ENCODE measurements at places on chromosomes 11 and 22.

DNA sequence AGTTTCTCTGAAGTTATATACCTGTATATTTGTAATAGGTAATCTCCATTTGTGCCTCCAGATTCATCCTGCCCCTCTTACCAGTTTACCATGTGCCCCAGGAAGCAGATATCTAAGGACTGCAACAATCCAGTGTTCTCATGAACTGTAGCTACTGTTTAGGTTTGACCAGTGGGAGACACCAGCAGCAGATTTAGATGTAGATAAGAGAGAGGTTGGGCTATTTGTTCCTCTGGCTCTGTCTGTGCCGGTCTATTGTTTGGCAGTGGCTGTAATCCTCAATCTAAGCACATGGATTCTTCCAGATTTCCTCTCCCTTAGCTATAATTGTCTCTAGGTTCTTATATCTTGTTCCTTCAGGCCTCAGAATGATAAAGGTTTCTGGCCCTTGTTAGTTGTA lies 88.4 kb downstream of the ANO3 start:
- DNase-seq: no peak

DNA sequence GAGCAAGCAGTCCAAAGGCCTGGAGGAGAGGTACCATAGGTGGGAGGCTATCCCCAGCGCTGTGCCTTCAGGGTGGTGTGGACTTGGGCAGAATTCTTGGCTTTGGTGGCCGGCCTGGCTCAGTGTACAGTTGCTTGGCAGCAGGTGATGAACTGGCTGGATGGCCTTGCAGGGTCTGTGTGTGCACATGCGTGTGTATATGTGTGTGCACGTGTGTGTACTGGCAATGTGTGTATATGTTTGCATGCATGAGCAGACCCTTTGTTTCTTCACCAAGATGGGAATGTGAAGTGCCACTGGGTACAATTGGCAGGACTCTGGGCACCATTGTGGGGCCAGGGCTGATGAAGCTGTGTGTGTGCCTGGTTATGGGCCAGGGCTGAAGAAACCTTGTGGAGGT lies 53.0 kb downstream of the CEP164 start:
- no peak for DNase-seq

DNA sequence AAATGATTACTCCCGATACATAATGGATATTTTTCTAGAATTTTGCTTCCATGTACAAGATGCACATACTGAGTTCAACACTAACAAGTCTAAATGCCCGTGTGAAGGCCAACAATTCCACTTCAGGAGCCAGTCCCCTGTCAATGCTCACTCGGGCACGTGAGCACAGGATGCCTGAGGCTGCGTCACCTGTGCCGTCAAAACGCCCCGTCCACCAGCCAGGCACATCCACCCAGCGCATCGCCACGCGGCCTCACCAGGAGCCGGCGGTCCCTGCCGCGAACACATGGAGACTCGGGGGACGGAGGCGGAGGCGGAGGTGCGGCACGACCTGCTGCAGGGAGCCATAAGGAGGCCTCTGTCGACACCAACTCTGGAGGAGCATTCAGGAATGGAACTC lies 9.8 kb downstream of the TOLLIP start:
- DNase-seq: no peak

GRCh38 chr11:7422544-7423331 lies 62.6 kb upstream of the OLFML1 start:
- DNase-seq: peak; percentile 11

- no peak for DNase-seq
Measured at GRCh38 chr11:45806072-45806933, 1.4 kb downstream of the SLC35C1 start.

DNA sequence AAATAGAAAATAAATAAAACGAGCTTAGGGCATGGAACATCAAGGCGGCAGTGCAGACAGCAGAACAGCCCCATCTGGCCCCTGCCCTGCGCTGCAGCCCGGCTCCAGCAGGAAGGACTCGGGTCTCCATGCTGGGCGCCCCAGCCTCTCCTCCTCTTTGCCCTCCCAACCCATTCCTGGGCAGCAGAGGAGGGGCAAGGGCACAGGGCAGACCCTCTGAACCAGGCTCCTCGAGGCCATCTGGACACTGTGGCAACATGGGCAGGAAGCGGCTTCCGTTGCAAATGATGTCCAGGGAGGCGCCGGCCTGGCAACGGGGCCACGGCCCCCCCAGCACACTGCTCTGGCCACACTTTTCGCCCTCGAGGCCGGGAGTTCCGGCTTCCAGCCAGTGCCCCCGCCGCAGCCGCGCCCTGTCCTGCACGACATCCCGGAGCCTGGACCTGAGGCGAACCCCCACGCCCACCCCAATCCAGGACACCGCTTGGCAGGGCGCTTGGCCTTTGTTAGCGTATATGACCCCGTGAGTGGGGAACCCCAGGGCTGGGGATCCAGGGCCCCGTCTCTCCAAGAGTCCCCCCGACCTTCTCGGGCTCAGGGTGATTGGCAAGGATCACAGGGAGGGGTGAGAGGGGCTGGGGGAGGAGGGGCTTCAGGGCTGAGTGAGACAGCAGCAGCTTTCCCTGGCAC lies 192.1 kb downstream of the IGLL1 start:
- no peak for DNase-seq

- no peak for DNase-seq
Measured at GRCh38 chr11:124638500-124638899, 15.8 kb downstream of the TBRG1 start.

- peak; percentile 94 for DNase-seq
Measured at GRCh38 chr22:46013460-46014416, 36.8 kb upstream of the WNT7B start.

GRCh38 chr11:122229078-122229477 lies 113.1 kb upstream of the BLID start:
- DNase-seq: no peak

DNA sequence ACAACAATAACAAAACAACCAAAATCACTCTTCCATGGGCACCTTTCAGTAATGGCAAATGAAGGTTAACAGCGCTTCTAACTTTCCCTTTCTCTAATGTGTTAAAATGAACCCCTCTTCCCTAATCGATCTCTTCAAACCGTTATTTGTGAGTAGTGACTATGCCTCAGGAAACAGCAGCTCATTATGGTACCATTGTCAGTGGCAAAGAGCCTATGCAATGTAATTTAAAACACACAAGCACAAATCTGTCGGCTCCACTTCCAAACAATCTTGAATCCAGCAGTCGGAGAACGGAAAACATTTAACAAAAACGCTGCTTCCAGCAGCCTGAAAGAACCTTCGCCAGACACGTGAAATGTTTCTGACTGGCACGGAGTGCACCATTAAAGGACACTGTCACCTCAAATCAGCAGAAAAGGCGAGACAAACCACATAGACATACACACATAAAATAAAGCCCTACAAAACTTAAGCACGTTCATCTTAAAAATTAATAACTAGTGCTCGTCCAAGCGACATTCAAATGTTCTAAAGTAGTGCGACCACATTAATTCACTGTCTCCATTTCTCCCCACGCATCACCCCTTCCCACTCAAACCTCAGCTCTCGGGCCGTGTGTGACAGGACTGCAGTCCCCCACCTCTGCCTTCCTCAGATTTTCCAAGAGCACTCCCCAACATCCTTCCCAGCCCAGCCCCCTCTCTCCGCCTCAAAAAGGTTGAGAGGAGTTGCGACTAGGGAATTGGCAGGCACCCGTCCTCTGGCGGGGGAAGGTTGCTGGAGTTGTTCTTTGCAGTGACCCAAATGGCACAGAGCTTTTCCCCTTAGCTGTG lies 748 bp downstream of the RAB30 start:
- DNase-seq: peak; percentile 15

DNA sequence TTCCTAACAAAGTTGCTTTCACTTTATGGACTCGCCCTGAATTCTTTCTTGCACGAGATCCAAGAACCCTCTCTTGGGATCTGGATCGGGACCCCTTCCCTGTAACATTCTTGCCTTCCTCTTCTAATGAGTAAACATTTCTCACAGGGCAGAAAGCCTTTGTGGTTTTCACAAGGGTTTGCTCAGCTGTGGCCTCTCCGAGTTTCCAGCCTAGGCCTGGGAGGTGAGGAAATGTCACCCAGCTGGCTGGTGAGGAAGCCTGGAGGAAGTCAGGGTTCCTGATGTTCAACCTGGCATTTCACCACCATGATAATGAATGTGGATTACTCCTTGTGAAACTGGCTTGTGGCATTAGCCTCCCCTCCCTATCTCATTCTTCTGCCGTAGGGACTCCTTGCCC lies 224.9 kb downstream of the DSCAML1 start:
- DNase-seq: no peak

DNA sequence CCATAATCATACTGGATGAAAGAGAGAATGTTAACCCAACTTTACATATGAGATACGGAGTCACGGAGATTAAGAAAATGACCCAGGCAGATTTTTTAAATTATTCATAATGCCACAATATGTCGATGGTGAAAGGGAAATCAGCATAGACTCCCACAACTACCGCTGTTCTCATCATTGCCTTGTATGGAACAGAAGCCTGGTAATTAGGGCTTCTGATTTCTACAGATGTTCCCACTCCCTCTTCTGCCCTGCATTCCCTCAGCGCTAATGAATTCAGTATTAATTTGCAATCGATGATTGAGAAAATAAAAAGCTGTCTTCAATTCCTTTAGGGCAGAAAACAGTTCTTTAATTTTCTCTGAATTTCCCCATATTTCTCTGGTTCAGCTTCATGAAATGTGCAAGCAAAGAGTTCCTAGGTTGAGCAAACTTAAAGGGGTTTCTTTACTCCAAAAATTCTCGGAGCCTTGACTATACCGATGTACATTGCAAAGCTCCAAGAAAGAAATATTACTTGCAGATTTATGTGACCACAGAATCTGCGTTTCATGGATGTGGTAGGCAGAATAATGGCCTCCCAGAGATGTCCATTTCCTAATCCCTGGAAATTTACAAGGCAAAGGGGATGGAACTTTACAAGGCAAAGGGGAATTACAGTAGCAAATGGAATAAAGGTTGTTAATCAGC lies 134.9 kb upstream of the ZC3H12C start:
- DNase-seq: no peak

DNA sequence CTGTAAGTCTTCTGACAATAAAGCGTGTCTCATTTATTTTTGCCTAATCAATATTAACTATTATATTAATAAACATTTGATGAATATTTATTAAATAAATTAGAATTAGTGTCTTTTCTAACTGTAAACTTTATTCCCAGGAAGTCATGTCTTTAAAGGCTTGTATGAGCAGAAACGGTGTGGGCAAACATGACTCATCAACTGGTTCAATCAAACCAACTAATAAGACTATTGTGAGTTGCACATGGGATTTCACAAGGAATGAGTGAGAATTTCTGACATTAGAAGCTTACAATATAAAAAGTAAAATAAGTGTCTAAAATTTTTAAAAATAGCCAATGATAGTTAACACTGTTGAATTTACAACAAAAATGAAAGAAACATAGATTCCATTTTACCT lies 259.2 kb upstream of the CTSC start:
- no peak for DNase-seq

- DNase-seq: no peak
Measured at GRCh38 chr11:78786086-78786485, 211.4 kb upstream of the NARS2 start.

- DNase-seq: no peak
Measured at GRCh38 chr22:45512363-45512762, 9.7 kb downstream of the FBLN1 start.

- DNase-seq: no peak
Measured at GRCh38 chr11:118961591-118961990, 5.5 kb downstream of the UPK2 start.

GRCh38 chr22:42992886-42993479 lies 22.0 kb downstream of the PACSIN2 start:
- DNase-seq: no peak

DNA sequence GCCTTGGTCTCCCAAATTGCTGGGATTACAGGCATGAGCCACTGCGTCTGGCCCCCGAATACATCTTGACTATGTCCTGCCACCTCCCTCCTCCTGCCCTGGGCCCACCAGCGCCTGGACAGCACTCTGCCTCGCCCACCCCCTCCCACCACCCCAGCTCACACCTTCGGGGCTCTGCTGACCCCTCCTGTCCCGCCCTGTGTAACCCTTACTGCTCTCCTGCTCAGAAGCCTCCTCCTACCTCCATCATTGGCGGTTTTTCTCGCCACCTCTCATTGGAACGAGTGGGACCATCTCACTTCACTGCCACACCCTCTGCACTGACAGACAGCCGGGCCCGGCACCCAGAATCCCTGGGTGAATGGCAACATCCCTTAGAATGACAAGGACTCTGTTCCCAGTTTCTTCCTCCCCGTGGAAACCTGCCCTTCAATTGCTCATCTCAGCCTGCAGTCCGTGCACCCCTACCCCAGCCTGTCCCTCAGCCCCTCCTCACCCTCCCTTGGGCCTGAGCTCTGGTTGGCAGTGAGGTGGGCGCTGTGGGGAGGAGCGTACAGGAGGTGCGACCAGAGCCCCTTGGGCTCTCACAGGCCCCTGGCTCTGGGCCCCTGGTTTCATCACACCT lies 32.2 kb downstream of the LRRC74B start:
- no peak for DNase-seq

GRCh38 chr11:94734563-94735275 lies 33.4 kb upstream of the AMOTL1 start:
- no peak for DNase-seq

GRCh38 chr11:87359401-87359800 lies 321.7 kb downstream of the TMEM135 start:
- no peak for DNase-seq

GRCh38 chr22:23315341-23315917 lies 135.1 kb downstream of the BCR start:
- peak; percentile 54 for DNase-seq

- DNase-seq: no peak
Measured at GRCh38 chr11:69877235-69877634, 58.0 kb upstream of the FGF3 start.

- DNase-seq: no peak
Measured at GRCh38 chr11:35248558-35249323, 109.8 kb downstream of the CD44 start.

- DNase-seq: no peak
Measured at GRCh38 chr11:113546757-113547507, 71.7 kb upstream of the DRD2 start.

GRCh38 chr22:35783943-35784614 lies 66.4 kb downstream of the APOL5 start:
- DNase-seq: no peak

DNA sequence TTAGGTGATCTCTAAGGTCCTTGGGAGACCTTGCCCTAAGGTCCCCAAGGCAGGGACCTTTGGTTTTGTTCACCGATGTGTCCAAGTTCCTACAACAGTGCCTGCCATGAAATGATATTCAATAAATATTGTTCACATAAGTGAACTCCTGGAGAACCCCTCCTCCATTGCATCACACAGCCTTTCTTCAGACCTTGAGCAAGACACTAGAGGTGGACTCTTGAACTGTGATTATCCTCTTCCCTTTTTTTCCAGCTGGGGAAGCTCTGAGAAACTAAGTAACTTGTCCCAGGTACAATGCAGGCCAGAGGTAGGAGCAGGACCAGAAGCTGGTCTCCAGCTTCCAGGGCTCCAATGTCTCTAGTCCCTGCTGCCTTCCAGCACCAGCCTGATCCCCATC lies 76.6 kb upstream of the LMO1 start:
- no peak for DNase-seq
